ENCODE measurements at places on chromosomes 2 and 18.
A peak's percentile ranks its signal among the peaks of the same experiment; 100 is the strongest.

DNA sequence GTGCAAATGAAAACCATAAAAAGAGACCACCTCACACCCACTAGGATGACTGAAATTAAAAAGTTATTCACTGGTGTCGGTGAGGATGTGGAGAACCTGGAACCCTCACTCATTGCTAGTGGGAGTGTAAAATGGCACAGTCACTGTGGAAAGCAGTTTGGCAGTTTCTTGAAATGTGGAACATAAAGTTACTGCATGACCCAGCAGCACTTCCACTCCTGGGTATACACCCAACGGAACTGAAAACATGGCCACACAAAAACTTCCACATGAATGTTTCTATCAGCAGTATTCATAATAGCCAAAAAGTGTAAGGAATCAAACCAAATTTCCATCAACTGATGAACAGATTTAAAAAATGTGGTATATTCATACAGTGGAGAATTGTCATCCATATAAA lies 65.1 kb upstream of the SLC66A3 start:
- DNase-seq = no peak

GRCh38 chr18:55189972-55190371 lies 230.7 kb upstream of the CCDC68 start:
- DNase-seq = no peak

DNA sequence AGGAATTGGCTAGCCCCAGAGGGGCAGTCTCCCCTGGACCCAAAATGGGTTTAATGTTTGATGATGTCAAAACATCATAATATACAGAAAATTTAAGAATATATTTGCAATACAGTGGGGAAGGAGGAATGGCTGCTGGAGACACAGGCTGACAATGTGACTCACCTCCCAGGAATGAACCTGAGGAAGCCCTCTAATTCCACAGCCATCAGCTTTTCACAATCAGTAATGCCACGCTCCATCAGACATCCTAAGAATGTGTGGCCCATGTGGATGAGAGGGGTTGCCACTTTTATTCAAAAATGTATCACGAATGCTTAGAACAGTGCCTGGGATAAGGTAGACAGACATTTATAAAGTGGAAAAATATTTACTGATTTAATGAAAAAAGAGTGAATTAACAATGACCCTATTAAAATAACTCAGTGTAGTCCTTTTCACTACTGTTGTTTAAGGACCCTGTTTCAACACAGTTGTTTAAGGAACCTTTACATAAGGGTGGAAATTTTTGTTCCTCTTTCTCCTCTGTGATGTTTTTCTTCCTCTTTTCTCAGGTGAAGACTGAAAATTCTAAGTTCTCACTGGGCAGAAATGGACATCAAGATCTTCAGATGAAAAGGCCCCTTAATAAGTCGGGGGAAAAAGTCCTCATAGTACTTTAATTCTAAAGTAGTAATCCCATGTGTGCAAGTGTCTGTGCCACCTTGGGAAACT lies 17.5 kb upstream of the TMEM163 start:
- DNase-seq = no peak

DNA sequence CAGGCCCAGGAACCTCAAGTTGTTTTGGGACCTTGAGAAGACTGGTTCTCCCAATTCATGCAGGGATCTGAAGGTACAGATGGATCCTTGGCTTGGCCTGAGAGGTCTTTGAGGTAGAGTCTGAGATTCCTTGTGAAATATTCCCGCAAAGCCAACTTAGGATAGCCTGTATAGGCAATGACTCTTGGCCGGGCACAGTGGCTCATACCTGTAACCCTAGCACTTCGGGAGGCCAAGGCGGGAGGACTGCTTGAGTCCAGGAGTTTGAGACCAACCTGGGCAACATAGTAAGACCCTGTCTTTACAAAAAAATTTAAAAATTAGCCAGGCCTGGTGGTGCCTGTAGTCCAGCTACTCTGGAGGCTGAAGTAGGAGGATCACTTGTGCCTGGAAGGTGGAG lies 40.4 kb downstream of the ANKMY1 start:
- DNase-seq = no peak

DNA sequence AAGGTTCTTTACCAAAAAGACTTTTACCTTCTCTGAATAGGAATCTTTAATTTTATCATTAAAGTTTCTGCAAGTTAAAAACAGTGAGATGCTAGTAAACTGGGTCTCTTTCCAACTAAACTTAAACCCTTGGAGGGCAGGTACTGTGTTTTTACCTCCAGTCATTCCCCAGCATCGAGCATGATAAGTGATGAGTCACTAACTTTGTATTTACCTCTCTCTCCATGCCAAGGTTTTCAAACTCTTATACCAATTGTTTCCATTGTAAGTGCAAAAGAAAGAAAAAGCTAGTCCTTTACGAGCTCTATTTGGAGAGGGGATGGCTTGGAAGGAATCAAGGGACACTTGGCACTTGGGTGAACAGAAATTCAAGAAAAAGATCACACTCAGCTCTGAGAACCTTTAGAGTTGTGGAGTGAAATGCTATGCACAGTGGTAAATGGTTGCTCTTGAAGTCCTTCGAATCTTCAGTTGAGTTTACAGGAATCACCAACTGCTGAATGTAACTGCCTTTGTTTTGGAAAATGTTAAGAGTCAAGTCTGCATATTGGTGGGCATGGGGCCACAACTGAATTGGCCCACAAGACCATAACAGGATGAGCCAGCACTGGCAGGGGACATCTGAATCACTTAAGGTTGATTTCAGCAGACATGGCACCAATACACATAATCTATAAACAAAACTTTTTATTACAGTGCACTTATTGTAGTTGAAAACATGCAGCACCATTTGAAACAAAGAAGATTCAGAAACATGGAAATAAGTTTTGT lies 8.3 kb upstream of the RBM43 start:
- DNase-seq = no peak

- no peak for DNase-seq
These were observed 26.5 kb upstream of the KLF11 start for GRCh38 chr2:10016802-10017258.

DNA sequence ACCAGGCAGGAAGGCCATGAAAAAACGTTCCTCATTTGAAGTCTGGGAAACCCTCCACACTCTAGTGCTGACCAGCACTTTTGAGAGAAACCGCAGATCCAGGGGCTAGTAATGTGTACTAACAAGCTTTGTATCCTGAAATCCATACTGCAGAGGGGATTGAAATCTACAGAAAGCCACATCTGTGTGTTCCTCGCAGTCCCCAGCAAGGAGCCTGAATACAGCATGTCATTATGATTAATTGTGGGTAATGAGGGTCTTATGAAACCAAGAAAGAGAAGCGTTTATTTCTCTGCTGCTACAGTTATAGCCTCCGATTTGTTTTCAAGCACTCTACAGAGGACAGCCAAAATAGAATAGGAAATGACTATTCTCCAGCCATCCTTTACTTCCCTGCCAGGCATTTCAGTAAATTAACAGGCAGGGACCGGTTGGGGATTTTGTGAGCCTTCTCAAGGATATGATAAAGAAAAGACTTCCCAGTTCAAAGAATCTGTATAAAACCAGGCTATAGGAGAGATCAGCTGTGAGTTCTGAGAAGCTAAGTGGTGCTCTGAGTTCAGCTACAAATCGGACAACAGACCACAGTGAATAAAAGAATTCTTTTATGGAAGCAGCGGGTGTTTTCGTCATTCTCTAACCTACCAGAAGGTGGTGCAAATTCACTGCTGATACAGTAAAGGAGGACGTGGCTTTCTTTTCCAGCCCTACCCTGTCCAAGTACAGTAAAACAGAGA lies 133.4 kb downstream of the INSIG2 start:
- DNase-seq = peak; percentile 53

- DNase-seq = no peak
These were observed 317.4 kb upstream of the SOX11 start for GRCh38 chr2:5374762-5375161.

- no peak for DNase-seq
These were observed 19.3 kb upstream of the MGAT5 start for GRCh38 chr2:134234535-134234934.

GRCh38 chr18:59379772-59380522 lies 20.9 kb upstream of the LMAN1 start:
- DNase-seq = no peak

DNA sequence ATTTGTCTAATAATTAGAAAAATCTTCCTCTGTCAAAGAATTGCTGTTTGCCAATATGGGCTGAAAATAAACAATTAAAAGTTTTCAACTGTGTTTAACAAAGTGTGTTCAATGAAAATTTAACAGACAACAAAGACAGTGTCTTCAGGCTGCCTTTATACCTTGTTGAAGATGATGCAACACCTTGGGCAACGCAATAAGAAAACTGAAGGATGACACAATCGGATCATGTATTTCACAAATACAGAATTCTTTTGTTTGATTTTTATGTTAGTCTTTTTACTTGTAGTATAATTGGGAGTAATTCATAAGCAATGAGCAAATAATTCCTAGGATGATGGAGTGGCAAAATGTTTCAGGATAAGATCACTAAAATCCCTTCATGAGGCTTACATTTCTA lies 27.8 kb downstream of the CHN1 start:
- DNase-seq = no peak

GRCh38 chr2:73984922-73985307 lies 205 bp downstream of the TET3 start:
- DNase-seq = peak; percentile 41

DNA sequence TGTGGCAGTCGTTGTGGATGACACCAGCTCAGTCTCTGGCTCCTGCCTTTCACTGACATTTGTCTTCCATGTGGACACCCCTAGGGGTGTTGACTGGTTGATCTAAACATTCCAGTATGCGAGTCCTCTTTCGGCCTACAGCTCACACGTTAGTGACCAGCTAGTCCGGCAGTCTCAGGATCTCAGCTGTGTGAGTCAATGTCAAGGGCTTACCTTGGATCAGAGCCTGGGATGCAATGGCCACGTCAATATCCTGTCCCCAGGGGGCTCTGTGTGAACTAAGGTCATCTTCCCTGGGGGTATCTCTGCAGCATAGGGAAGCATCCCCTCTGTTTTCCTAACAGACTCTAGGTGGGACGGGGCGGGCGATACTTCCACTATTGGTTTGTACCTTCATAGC lies 35.1 kb upstream of the YWHAQ start:
- no peak for DNase-seq

GRCh38 chr2:118300832-118301231 lies 212.6 kb downstream of the INSIG2 start:
- DNase-seq = no peak

- DNase-seq = no peak
These were observed 36.5 kb downstream of the SLC8A1 start for GRCh38 chr2:40415391-40415790.

DNA sequence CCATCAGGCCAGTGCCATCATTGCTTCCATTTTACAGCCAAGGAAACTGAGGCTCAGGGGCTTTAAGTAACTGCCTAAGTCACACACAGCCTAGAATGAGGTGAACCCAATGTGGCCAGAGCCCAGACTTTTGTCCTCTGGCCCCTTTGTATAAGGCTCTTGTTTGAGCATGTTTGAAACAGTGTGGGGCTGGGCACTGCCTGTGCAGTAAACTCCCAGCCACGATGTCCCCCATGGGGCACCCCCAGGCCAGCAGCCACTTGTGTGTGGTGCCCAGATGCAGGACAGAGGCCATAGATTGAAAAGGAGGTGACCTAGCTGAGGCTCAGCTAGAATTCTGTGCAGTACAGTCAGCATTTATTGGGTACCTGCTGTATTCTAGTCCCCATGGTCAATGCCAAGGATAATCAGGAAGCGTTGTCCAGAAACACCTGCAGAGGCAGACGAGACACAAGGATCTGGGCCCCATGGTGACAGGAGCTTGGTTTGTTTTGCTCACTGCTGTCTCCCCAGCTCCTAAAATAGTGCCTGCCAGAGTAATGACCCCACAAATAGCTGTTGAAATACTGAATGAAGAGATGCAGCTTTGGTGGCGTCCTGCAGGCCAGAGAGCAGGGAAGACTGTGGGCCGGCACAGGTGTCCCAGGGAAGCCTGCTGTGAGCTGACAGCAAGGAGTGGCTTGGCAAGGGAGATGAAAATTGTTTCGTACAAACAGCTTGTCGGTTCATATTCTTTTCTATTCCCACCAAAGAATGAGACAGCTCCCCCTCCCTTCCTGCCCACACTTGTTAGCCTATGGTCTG lies 160.7 kb downstream of the LDLRAD4 start:
- no peak for DNase-seq

- no peak for DNase-seq
These were observed 2.4 kb downstream of the GLS start for GRCh38 chr2:190882856-190883582.

GRCh38 chr2:1795261-1796231 lies 51.2 kb upstream of the PXDN start:
- DNase-seq = no peak

- DNase-seq = no peak
These were observed 97.5 kb upstream of the CD302 start for GRCh38 chr2:159895258-159896065.

GRCh38 chr2:224561234-224562005 lies 23.7 kb downstream of the CUL3 start:
- no peak for DNase-seq

DNA sequence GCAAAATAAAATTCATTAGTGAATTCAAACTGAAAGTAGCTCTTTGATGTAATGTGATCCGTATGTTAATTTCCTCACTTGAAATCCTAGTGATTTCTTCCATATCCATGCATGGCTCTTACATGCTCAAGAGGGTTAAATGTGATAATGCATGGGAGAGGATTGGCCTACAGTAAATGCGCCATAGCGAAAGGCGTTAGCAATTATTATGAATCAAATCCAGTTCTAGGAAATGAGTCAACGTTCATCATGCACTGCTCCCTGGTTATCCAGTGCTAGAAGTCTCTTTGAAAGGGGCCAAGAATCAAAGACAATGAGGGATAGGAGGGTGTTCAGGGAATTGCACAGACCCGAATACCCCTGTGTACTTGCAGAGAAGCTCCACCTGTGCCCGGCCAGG lies 101.4 kb upstream of the RASGRP3 start:
- no peak for DNase-seq

DNA sequence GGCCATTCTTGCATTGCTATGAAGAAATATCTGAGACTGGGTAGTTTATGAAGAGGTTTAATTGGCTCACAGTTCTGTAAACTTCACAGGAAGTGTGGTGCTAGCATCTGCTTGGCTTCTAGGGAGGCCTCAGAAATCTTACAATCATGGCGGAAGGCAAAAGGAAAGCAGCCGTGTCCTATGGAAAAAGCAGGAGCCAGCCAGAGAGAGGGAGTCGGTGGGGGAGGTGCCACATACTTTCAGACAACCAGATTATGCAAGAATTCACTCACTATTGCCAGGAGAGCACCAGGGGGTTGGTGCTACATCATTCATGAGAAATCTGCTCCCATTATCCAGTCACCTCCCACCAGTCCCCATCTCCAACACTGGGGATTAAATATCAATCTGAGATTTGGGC lies 64.1 kb downstream of the CPS1 start:
- DNase-seq = no peak

DNA sequence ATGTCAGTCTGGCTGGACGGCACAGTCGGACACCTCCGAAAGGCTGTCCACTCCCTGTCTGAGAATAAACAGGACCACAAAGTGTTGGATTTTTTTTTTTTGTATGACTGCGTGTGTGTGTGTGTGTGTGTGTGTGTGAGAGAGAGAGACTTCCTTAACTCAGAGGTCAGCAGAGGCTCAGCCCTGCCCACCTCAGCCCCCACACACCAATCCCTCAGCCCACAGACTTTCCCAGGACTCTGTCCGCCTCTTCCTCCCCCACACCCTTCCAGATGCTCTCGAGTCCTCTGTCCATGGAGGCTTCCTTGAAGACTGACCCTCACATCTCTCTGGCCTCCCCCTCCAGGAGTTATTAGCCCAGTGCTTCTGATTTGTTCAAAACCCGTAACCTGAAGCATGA lies 147.3 kb downstream of the BCL11A start:
- no peak for DNase-seq

- DNase-seq = no peak
These were observed 346.1 kb downstream of the RND3 start for GRCh38 chr2:150141226-150142001.

- no peak for DNase-seq
These were observed 28.8 kb upstream of the INO80C start for GRCh38 chr18:35526495-35527059.

Measured in head of caudate nucleus (tissue), 42 donors.